ELF-1 (cell line): ENCODE measurements at places on chromosomes 7 and 10.

DNA sequence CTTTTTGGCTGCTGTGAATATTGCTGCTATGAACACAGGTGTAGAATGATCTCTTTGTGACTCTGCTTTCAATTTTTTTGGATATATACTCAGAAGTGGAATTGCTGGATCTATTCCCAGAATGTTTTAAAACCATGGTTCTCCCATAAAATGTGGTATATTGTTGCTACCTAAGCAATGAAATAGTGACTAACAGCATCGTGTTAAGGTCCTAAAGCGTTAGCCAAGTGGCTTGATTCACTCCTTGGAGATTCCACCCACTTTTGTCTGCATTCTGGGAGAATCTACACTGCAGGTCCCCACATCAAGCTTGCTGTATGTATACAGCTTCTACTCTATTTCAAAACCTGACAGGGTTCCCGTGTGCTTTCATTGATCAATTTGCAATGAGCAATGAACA is 105.6 kb downstream of the CDK6 start:
- DNase-seq, result no peak

DNA sequence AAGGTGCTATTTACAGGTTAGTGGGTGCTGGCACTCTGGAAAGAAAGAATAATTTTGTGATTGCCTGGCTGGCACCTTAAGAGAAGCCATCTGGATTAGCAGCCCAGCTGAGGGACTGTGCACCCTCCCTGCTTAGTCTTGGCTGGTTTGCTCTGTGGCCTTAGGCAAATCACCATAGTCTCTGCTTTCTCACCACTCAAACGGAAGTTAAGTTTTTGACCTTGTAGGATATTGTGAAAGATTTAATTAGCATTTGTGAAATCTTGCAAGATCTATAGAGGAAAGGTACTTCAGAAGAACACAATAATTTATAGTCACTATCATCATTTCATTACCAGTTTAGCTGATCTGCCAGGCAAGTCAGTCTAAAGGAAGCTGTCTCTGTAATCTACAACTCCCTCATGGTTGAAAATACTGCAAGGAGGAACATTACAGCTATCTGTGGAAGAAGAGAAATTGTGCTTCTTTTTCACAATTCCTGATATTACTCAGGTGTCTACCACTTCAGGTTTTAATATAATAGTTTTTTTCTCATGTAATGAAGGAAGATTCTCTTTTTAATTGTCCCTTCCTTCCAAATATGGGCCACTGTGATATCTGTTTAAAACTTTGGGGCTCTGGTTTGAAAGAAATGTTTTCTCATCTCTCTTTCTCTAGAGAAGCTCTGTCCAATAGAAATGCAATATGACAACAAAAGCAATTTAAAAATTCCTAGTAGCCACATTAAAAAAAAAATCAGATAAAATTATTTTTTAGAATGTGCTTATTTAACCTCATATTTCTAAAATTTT is 219.6 kb downstream of the PTEN start:
- DNase-seq, result no peak

DNA sequence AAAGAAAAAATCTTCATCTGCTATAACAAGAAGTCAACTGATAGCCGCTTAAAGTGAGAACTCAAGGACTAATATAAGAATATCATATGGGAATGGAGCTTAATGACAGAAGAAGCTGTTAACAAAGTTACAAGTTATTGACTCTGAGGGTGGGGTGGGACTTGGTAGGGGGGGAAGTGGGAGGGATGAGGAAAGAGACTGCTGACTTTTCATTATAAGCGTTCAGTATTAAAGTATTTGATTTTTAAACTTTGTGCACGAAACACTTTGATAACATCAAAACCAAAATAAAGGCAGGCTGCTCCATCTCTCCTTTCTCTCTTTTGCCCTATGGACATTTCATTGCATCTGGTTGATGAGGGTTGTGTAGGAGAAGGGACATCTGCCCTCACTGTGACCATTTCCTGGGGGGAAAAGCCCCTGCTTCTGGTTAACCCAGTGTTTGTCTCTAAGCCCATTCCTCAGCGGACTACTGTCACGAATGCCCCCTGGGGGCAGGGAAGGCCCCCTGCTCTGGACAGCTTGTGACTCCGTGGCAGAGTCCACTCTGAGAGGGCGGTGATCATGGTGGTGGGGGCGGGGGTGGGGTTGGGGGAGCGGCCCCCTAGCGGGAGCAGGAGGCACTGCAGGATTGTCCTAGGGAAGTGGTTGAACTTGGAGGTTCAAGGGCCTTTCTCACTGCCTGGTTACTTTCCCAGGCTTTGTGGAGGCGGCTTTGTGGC is 17.4 kb downstream of the SLC13A4 start:
- no peak for DNase-seq

GRCh38 chr7:8151161-8151725 is 110.7 kb downstream of the ICA1 start:
- DNase-seq, result no peak

DNA sequence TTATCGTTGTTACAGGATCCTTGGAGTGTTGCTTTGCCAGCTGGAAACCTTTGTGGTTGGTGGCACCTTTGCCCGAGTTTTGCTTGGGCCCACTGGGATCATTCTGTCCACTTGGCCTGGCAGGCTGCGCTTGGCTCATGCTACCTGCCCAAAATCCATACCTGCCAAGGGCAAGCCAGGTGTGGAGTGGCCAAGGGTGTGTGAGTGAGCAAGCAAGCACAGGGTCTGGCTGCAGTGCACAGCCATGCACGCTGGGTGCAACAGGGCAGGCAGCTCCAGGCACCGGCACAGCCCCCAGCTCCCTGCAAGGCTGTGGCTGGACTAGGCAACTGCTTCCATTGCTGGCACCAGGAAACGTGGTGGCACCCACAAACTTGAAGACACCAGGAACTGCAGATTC is 421.8 kb downstream of the ARL4A start:
- no peak for DNase-seq

DNA sequence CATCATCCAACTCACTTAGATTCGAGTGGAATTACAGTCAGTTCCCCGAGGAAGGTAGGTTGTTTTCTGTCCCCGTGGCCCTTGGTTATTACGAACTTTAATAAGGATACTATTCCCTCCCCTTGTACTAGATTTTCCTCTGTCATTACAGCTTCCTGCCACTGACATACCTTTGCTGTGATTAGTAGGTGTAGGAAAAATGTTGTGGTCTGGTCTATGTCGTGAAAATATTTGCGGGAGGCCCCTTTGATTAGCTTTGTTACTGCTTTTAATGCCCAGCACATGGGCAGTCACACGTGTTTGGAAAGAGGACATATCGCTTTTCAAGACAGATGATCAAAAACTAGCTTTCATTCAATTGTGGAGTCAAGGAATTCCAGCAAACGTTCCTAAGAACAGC is 92.2 kb downstream of the GATA3 start:
- no peak for DNase-seq

GRCh38 chr7:117285826-117286225 is 37.0 kb downstream of the WNT2 start:
- DNase-seq, result no peak

DNA sequence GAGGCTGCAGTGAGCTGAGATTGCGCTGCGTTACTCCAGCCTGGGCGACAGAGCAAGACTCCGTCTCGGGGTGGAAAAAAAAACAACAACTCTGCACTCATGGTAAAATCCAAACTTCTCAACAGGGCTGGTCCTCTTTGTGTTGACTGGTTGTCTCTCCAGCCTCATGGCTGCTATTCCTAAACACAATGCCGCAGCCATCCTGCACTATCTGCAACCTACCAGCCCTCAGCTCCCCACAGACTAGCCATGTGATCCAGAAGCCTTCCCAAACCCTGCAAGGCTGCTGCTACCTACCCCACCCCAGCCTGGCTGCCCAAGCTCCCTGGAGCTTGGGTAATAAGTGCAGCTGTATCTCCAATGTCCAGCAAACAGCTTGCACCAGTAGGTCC is 11.7 kb downstream of the ZYX start:
- no peak for DNase-seq

GRCh38 chr7:2104716-2105115 is 128.0 kb downstream of the MAD1L1 start:
- peak; percentile 46 for DNase-seq

DNA sequence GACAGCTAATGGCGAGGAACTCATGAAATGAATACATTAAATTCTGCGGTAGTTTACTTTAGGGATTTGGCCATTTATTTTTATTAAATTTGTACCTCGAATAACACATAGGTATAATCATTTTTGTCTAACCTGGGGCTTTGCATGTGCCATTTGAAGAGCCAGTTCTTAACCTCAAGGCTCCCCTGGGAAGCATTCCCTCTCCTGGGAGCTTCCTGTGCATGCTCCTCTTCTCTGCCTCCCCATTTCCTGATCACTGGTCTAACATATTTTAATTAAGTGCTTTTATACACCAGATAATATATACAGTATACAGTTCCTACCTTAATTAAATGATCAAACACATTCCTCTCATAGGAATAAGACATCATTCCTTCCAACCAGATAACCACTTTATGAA is 183.9 kb upstream of the FZD1 start:
- no peak for DNase-seq

- no peak for DNase-seq
These were observed 14.1 kb upstream of the MYH16 start for GRCh38 chr7:99258501-99258900.

DNA sequence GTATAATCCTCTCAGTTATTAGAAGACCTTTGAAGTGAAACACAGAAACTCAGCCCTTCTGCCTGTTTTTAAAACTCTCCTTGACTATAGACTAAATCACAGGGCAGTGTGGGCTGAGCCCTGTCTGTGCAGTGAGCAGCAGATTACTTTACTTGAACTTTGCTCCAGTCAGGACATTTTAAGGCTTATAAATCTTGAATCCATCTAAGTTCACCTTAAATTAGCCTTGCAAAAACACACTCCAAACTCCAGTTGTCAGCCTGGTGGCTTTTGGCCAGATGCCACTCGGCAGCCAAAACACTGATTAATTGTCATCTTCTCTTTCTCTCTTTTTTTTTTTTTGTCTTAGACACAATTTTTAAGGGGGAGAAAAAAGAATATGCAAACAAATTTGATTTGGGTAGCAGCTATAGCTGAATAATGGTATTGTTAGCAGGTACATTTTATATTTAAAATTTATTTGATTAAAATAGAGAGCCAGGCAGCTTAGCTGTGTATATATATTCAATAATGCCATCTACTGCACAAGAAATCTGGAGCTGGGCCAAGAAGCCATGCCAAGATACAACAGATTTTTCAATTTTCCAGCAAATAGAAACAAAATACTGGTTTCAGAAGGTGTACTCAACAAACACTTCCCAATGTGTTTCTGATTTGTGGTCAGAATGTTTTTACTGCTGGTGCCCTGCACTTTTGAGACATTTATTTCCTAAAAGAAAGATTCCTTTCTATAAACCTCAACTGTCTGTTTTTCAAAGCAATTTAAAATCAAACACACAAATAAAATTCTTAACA is 247.7 kb downstream of the TFEC start:
- no peak for DNase-seq

GRCh38 chr10:109961174-109962001 is 38.1 kb upstream of the XPNPEP1 start:
- peak; percentile 29 for DNase-seq

- DNase-seq, result no peak
These were observed 232.3 kb downstream of the ELFN1 start for GRCh38 chr7:1902231-1902855.

- DNase-seq, result no peak
These were observed 126.2 kb upstream of the ACBD5 start for GRCh38 chr10:27366769-27367168.

DNA sequence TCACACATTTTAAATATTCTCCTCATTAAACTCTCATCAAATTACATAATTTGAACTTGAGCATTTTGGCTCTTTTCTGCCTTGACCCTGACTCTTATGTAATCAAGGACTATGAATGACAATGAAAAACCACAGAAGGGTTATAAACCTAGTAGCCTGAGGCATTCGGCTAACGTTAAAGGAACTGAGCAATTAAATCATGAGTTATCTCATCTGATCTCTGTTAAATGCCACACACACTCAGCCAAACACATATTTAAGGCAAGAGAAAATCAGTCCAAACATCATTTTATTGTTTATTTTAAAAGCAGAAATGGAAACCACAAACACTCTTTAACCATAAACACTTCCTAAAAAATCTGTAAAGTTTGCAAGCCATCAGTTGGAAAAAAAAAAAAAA is 204.3 kb downstream of the DGKI start:
- DNase-seq, result no peak

GRCh38 chr10:82308641-82309040 is 433.6 kb downstream of the NRG3 start:
- DNase-seq, result no peak

DNA sequence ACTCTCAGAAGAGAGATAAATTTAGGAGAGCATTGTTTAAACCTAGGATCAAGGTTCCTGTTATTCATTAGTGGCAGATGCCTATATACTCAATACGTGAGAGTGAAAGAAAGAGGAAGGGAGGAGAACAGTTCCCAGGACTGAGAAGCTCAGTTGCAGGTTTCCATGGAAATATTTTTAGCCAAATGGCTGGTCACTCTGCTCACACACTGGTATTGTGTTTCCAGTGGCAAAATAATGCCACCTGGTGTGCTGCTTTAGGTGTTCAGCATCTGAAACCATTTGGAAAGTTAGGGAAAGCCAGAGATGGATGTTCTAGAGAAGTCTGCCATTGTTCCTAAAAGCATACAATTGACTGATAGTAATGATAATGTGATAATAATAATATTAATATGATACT is 827.7 kb downstream of the SORCS3 start:
- DNase-seq, result no peak

DNA sequence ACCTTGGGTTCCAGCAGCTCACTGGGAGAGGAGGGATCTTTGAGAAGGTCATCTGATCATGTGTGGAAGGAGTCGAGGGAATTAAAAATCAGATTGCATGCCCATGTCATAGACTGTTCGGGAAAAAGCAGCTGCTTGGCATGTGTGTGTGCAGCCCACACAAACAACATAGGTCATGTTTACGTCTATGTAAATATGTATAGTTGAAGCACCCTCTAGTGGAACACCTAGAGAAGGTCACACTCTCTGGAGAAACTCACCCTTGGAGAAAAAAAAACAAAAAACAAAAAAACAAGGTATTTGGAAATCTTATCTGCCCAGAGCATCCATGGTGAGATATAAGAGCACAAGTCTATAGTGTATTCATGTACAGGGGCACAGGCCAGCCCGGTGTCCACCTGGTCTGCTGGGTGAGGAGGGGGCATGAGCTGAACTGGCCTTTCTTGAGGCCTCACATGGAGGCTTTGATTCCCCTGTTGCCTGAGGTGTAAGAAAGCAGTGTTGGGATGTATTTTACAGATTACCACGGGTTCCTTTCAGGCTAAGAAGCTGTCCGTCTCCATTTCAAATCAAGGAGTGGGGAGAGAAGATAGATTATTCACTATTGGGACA is 98.0 kb downstream of the NPY start:
- DNase-seq, result peak; percentile 37

DNA sequence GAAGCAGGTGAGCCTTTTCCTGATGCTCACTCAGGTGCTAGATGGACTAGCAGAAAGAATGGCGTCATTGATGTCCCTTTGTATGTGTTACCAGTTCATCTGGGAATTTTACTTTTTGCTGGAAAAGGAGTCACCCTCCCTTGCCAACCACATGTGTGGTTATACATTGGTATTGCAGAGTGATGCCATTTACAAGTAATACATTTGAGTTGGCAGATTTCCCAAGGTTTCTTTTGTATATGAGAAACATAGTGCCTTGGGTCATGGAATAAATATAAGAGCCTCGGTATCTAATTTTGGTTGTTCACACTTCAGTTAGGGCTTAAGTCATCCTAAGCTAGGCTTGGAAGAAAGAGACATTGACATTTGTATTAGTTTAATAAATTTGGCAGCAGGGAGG is 10.4 kb upstream of the ATXN7L1 start:
- DNase-seq, result no peak

GRCh38 chr10:91684841-91685240 is 52.0 kb upstream of the PPP1R3C start:
- no peak for DNase-seq
